Activated CD4-positive, alpha-beta T cell treated with anti-CD3 and anti-CD28 coated beads, Interleukin-2, amount 10 ng/mL, durations not matched to agents 7 days and 5 days (primary cell): ENCODE measurements at places on chromosomes 13 and 19.

- no peak for DNase-seq
Measured at GRCh38 chr13:46181377-46181839, 569 bp downstream of the LCP1 start.

GRCh38 chr13:33053397-33054066 lies 37.3 kb downstream of the KL start:
- no peak for DNase-seq

- peak; percentile 41 for DNase-seq
Measured at GRCh38 chr19:29858000-29858596, 46.3 kb downstream of the CCNE1 start.

GRCh38 chr19:29145756-29146155 lies 67.2 kb downstream of the UQCRFS1 start:
- DNase-seq, result no peak

GRCh38 chr19:30449078-30449590 lies 77.0 kb downstream of the ZNF536 start:
- no peak for DNase-seq

DNA sequence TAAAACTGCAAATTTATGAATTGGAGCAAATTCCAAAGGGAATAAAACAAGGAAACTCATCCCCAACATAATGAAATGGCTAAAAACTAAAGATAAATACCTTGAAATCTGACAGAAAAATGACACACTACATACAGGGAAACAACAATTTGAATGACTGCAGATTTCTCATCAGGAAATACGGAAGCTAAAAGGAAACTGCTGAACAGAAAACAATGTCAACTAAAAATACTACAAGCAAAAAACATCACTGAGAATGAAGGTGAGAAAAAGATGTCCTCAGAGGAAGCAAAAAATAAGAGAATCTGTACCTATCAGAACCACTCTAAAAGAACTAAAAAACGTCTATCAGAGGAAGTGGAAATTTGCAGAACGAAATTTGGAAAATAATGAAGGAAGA lies 39.5 kb downstream of the ZSWIM9 start:
- no peak for DNase-seq

DNA sequence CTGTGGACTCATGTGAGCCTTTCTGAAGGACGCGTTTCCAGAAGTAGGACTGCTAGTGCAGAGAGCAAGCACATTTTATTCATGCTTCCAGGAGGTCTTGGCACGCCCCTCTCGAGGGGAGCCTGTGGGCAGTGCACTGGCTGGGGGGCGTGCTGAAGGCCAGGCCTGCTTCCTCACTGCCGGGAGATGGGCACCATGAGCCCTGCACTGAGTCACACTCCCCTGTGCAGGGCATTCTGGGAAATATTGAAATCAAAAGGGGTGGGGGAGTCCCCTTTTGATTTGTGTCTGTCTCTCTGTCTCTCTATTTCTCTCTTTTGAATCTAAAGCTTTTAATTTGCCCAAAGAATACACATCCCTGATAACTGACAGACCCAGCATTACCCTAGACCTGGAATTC lies 34.0 kb downstream of the DPF1 start:
- no peak for DNase-seq

- no peak for DNase-seq
Measured at GRCh38 chr19:54850930-54851329, 687 bp downstream of the KIR3DL2 start.

DNA sequence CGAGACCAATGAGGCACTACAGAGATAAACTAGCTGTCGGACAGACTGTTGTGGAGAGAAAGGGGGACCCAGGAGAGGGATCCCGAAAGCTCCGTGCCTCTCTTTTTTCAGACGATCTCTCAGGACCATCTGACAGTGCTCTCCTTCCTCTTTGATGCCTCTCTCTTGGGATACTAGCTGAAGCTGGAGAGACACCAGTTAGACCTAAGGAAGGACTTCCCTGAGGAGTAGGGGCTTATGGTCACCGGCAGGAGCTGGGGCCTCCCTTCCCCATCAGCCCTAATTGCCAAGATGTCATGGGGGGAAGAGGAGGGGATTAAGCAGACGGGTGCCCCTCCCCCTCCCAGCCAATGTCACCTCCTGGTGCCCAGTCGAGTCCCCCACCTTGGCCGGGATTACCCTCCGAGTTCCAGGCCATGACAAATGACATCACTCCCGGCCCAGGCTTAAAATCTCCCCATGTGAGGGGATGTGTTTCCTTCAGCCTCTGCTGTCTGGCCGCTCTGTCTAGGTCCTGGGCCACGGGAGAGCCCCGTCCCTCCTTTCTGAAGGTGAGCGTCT lies at the start of gene CRX:
Gene CRX (plus strand): TSS at position 478 of the 561 bp plus-strand sequence. CDS start 12,507 bp downstream, outside the sequence.
- no peak for DNase-seq

DNA sequence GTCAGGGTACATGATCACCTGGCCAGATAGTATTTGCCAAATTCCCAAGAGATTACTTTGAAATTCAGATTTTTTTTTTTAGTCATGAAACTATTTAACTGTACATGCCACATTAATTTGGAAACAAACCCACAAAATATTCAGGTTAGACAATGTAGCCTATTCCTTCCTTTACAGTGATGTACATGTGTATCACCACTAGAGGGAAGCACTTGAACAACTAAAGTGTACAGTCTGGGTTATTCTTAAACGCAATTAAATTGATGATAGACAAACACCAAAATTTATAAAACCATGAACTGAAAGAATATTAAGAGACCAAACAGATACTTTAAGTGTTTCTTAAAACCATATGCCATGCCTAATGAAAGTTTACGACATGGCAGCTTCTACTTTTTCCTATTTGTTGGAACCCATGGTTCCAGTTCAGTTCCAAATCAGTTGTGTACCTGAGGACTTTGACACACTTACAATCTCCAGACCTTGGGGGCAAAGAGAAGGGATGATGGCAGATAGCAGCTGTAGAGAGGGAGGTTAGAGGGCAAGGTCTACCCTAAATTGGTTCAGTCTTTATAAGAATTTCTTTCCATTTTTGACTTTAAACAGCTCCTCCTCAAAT lies 52.8 kb downstream of the TNFSF13B start:
- DNase-seq, result peak; percentile 27

DNA sequence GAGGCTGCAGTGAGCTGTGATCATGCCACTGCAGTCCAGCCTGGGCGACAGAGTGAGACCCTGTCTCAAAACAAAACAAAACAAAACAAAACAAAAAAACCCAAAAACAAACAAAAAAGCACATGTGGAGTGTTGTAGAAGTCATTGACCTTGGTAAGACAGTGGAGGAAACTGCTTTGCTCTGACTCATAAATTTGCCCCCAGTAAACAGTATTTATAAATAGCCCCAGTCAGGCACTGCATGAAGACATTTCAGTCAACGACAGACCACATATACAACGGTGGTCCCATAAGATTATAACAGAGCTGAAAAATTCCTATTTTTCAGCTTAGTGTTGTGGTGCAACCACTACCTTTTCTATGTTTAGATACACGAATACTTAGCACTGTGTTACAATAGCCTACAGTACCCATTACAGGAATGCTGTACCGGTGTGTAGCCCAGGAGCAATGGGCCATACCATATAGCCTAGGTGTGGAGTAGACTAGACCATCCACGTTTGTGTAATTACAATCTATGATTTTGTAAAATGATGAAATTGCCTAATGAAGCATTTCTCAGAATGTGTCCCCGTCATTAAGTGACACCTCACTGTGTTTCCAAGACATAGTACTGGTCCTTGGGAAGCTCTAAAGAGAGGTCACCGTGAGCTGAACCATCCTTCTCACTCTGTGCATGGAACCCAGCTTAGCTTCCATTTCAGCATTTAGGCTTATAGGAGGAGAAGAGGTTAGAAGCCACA lies 1.1 kb downstream of the ARL11 start:
- no peak for DNase-seq
